Prostate gland (tissue), 2 donors: ENCODE measurements at places on chromosomes 3 and 15.

GRCh38 chr3:195250473-195251251, 20.3 kb downstream of the XXYLT1 start:
- no peak for DNase-seq

DNA sequence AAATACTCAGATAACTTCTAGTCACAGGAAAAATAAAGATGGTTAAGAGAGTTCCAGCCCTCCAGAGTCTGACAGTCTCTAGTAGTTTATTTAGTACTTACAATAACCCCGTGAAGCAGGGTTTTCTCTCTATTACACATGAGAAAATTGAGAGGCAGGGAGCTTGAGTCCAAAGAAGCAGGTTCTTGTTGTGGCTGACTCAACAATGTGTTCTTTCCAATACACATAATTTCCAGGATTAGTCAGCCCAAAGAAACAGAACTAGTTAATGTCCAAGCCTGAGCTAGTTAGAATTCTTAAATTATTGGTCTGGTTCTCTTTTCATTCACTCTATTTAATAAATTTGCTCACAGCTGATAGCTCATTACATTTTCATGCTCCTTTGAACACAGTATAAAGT, 49.9 kb downstream of the ALDH1A2 start:
- no peak for DNase-seq

DNA sequence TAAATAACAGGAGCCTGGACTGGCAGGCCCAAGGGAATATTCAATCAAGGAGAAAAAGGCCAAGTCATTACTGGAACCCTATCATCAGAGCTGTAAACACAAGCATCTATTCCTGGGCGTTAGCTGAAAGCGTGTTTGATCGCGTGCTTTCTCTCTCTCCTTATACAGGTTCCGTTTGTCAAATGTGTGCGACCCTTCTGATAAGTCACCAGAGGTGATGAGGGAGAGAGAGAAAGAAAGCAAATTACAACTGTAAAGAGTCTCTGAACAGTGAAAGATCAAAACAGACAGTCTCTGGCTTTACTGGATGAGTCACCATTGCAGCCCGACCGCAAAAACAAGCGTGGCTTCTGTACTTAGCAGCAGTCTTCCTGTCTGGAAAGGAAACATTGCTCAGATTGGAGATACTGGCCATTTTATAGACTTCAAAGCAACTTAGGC, 39.5 kb upstream of the TPRG1 start:
- peak; percentile 57 for DNase-seq

DNA sequence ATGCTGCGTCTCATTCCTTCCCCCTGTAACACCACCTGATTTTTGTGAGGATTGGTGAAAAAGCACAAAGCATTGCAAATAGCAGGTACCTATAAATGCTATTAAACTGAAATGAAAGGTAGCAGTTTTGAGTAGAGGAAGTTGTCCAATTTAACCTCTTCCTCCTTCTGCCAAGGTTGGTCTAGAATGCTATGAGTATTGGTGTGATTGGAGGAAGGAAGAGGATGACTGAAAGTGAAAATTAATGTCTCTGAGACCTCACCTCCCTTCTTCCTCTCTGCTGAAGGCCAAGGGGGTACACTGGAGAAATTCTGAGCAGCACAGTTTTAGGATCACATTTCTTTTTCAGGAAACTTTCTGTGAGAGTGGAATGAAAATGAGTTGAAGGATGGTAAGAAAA, 94.4 kb downstream of the DTWD1 start:
- DNase-seq = no peak

- DNase-seq = no peak
Observed at GRCh38 chr3:189289251-189289650, 117.5 kb downstream of the TPRG1 start.

DNA sequence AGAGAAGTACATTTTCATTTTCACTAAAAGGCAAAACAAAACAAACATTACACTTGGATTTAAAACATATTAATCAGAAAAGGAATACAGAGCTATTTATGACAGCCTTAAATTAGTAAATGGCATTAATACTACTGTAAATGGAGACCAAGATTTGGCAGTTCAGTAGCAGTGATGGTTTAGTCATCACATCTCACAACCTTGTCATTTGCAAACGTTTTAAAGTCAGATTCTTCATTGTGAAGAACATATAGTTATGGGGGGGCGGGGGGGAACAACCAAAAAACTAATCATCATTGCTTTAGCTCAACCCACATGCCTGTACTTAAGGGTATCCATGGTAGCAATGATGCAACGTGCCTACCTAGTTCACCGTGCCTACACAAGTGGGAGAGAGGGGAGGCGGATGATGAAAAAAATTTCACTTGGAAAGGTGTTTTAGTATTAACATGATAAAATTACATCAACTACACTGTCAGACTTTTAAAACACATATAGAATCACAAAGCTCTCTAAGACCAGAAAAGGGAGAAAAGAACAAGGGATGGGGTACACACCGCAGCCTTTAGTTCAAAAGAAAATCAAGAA, 40.1 kb downstream of the DLG1 start:
- no peak for DNase-seq

GRCh38 chr15:96589864-96590263, 259.4 kb downstream of the NR2F2 start:
- DNase-seq = no peak
